Spleen (tissue), 13 donors: ENCODE measurements at places on chromosomes 3 and 15. TPM values are rescaled to one million over a fixed set of nuclear protein-coding genes. Genes with fewer than 3 reads are reported as not detected.

DNA sequence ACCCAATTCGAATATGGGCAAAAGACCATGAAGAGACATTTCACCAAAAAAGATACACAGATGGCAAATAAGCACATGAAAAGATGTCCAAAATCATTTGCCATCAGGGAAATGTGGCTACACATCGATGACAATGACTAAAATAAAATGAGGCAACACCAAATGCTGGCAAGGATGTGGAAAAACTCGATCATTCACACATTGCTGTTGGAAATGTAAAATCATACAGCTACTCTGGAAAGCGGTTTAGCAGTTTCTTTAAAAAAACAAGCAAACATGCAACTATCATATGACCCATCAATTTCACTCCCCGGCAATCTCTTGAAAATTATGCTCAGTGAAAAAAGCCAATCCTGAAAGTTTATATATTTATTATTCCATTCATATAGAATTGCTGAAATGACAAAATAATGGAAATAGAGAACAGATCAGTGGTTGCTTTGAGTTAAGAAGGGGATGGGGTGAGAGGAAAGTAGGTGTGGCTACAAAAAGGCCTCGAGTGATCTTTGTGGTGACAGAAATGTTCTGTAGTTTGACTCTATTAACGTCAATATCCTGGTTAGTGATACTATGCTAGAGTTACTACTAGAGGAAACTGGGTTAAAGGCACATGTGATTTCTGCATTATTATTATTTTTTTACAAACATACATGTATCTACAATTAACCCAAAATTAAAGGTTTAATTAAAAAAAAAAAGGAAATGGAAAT lies 45.0 kb downstream of the DLG1 start:
- no peak for DNase-seq

DNA sequence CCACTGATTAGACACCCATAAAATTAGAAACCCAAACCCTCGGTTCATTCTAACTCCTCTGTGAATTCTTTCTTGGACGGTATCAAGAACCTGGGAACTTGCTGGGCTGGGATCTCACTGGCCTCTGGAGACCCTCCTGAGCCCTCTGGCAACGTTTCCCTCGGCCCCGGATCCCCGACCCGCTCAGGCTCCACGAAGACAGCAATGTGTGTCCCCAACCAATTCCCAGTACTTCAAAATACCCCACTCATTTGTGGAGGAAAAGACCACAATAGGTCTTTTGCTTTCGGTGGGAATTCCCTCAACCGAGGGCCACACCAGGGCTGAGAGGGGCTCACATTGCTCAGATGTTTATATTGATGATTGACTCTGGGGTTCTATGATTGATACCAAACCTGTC lies 117.9 kb upstream of the PRR20G start:
- DNase-seq, result peak; percentile 56

The FAM131A gene
- 15.6 TPM for total RNA-seq

The CHDH gene
- total RNA-seq, result 0.60 TPM

GRCh38 chr15:64023220-64023619 lies 23.1 kb downstream of the DAPK2 start:
- no peak for DNase-seq

GRCh38 chr15:70596354-70597055 lies 166.9 kb downstream of the UACA start:
- no peak for DNase-seq

The SERPINI2 gene
- not detected for total RNA-seq

DNA sequence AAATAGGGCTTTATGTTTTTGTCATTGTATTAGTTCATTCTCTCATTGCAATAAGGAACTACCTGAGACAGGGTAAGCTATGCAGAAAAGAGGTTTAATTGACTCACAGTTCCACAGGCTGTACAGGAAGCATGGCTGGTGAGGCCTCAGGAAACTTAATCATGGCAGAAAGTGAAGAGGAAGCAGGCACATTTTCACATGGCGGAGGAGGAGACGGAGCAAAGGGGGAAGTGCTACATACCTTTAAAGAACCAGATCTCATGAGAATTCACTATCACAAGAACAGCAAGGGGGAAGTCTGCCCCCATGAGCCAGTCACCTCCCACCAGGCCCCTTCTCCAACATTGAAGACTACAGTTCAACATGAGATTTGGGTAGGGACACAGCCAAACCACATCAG lies 25.6 kb downstream of the CEP63 start:
- DNase-seq, result no peak

GRCh38 chr3:148881286-148881685 lies 16.2 kb downstream of the CPA3 start:
- no peak for DNase-seq

The CDHR4 gene
- not detected for total RNA-seq
